Stimulated activated CD4-positive, alpha-beta T cell treated with anti-CD3 and anti-CD28 coated beads, Interleukin-1b, Interleukin-23, amount 100 ng/mL, for 1 hour (primary cell): ENCODE measurements at places on chromosomes 4 and X.

- DNase-seq, result no peak
Observed at GRCh38 chrX:56429581-56429980, 133.8 kb upstream of the UBQLN2 start.

DNA sequence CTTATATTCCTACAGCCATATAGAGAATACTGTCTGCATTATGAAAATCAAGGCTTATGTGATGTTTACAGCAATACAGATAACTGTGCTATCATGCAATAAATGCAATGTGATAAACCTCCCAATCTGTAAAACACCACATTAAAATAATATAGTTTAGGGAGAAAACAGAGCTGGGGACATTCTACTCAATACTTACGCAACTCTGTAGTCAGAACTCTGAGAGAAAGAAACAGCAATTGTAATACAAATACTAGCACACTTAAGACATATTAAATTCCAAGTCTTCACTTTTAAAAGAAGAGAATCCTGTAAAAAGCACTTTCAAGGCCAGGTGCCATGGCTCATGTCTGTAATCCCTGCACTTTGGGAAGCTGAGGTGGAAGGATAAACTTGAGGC lies 61.4 kb downstream of the ANKRD17 start:
- no peak for DNase-seq

DNA sequence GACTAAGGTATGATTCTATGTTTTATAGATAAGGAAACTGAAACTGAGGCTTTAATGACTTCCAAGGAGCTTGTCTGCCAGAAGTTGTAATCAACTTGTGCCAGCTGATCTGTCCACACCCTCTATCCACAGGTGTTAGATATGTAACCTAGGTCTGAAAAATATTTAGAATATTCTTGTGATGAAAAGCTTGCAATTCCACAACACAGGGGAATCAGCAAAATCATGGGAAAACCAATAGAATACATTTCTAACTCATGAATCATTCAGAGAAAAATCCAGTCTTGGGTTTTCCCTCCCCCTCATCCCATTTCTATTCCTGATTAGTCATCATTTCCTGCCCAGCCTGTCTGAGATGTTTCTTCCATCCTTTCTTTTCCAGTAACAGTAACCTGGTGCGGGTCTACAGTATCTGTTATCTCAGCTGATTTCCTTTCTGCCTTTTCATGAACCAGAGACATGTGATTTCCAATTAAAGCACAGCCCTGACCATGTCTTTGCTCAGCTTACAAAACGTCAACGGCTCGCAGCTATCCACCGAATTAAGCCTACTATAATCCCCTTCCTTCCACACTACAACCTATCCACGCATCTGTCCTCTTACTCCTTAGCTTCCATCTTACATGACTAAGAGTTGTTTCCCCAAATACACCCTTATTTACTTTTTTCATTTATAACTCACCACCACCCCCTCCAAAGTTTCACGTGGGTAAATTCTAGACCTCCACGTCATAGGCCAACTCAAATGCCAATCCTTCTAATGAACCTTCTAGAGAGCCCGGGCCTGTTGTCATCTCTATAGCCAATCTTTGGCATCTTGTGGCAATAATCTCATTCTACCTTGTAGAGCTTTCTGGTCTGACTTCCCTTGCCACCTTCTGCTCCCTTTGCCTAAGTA lies 961 bp upstream of the NOCT start:
- DNase-seq, result no peak

DNA sequence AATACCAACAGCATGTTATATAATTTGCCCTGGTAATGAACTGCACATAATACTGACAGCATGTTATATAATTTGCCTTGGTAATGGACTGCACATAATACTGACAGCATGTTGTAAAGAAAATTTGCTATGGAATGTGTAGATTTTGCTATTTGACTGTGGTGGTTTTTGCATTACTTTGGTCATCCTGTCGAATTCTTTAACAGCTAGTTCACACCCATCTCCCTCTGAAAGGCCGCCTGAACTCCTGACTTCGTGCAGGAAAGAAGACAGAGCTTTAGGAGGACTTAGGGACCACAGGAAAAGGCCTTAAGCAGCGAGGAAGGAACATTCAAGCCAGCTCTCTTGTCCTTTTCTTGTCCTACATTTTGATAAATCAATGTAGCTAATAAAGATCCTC lies 45.2 kb upstream of the DCLK2 start:
- no peak for DNase-seq

DNA sequence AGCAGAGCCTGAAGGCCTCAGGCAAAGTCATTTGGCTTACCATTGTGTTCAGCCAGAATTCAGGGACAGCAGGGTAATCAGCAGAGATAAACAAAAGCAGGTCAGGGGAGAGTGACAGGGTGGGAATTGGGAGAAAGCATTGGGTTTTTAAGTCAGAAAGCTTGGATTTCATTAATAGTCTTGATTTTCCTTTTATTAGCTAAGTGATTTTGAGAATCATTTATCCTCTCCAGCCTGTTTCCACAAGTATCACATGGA lies 410.1 kb downstream of the HNRNPD start:
- no peak for DNase-seq

DNA sequence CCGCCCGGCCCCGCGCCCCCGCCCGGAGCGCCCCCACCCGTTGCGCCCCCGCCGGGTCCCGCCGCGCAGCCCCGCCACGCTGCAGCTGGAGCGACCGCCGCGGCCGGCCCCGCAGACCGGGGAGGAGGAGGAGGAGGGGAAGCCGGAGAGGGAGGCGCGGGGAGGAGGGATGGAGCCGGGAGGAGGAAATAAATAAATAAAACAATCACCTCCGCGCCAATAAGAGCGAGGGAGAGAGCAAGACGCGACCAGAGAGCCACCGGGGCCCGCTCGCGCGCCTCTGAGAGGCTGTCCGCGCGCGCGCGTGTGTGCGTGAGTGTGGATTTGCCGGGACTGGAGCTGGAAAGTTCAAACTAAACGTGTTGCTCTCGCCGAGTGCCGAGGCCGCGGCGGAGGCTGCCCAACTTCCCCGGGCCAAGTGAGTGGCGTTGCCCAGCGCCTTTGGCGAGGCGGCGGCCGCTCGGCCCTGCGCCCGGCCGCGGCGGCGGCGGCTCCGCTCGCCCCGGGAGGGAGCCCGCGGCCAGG lies 2184.4 kb upstream of the TENM3 start:
- no peak for DNase-seq

GRCh38 chr4:39341075-39341725 lies 25.0 kb downstream of the RFC1 start:
- no peak for DNase-seq

DNA sequence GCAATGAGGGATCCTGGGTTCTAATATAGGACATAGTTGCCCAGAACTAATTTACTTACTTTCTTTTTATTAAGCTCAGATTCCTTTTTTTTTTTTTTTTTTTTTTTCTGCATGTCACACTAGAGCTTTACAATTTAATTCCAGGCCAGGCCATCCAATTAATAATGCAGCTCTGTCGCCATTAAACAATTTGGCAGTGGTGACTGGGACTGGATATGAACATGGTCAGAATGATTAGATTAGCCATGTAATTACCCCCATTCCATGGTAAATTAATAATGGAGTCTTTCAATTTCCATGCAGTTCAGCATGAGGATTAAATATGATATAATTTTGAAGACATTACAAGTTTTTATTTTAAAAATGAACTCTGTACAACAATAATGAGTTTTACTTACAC lies 226.9 kb upstream of the ANXA3 start:
- DNase-seq, result no peak

GRCh38 chr4:148893095-148893494 lies 450.9 kb upstream of the NR3C2 start:
- no peak for DNase-seq

DNA sequence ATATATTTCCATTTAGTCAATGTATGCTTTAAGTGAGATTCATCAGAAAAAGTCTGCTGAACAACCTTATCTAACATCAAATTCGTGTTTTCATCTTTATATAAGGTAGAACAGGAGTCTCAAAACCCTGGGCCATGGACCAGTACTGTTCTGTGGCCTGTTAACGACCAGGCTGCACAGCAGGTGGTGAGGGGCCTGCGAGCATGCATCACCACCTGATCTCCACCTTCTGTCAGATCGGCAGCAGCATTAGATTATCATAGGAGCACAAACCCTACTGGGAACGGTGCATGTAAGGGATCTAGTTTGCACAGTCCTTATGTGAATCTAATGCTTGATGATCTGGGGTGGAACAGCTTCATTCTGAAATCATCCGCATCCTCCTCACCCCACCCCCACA lies 3.2 kb downstream of the CTSO start:
- no peak for DNase-seq

- no peak for DNase-seq
Observed at GRCh38 chrX:19811807-19812604, 75.4 kb downstream of the SH3KBP1 start.

DNA sequence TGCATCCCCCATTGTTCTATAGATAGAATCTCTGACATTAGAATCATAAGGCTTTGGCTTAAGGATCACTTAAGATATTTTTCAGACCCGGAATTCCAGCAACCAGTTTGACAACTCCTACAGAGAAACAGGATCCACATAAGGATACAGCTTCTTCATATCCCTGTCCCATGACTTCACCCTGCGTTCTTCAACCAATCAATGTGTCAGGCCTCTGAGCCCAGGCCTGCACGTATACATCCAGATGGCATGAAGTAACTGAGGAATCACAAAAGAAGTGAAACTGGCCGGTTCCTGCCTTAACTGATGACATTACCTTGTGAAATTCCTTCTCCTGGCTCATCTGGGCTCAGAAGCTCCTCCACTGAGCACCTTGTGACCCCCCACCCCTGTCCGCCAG lies 85.1 kb downstream of the MFAP3L start:
- DNase-seq, result no peak

- no peak for DNase-seq
Observed at GRCh38 chr4:152690706-152691651, 11.2 kb upstream of the TMEM154 start.
